T-helper 17 cell (primary cell): ENCODE measurements at places on chromosomes 11 and 22.

DNA sequence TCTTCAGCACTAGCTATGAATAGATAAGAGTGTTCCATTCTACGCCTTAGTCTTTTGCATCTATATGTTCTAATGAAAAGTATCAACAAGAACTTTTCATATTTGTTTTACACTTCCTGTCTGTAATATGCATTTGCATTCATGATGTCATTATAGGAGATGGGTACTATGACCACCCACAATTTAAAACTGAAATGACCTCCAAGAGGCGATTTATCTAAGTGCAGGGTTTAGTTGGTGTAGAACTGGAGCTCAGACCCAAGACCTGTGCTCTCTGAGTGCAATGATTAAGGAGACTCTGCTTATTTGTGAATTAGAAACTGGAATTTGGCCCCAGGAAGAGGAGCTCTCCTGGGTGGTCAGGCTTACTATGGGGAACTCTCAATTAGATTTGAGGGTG, 289.1 kb downstream of the ETS1 start:
- no peak for DNase-seq
- H3K27ac ChIP-seq, result peak overlapping the region; percentile 96
- peak overlapping the region; percentile 57 for H3K4me3 ChIP-seq

- H3K4me3 ChIP-seq, result no peak overlapping the region
- H3K4me1 ChIP-seq, result no peaks in the 10 kb centered on the region
- DNase-seq, result no peak
- no peaks in the 10 kb centered on the region for H3K36me3 ChIP-seq
Observed at GRCh38 chr11:92822410-92822809, 147.0 kb upstream of the MTNR1B start.

DNA sequence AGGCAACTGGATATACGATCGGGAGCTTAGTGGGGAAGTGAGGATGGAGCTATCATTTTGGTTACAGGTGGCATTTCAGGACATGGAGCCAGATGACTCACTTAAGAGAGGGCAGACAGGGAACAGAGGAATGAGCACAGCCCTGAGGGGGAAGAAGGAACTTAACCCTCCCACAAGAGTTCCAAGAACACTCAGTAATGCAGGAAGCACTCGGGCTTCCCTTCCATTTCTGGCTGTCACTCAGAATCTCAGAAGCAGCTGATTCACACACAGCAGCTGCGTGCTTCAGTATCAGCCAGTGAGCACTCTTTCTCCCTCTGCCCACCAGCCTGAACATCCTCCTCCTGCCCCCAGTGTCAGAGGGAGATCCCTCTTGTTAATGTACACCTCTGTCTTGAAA, 34.8 kb downstream of the EFCAB6 start:
- no peaks in the 10 kb centered on the region for H3K4me1 ChIP-seq
- no peak overlapping the region for H3K27ac ChIP-seq
- H3K4me3 ChIP-seq, result no peak overlapping the region
- H3K27me3 ChIP-seq, result peaks cover 28% of the 10 kb centered on the region
- H3K36me3 ChIP-seq, result peaks cover 3% of the 10 kb centered on the region
- DNase-seq, result no peak

- H3K4me3 ChIP-seq, result no peak overlapping the region
- H3K27ac ChIP-seq, result no peak overlapping the region
- H3K27me3 ChIP-seq, result peaks cover 72% of the 10 kb centered on the region
- H3K36me3 ChIP-seq, result no peaks in the 10 kb centered on the region
Observed at GRCh38 chr11:46912526-46913150, 5.7 kb downstream of the LRP4 start.

DNA sequence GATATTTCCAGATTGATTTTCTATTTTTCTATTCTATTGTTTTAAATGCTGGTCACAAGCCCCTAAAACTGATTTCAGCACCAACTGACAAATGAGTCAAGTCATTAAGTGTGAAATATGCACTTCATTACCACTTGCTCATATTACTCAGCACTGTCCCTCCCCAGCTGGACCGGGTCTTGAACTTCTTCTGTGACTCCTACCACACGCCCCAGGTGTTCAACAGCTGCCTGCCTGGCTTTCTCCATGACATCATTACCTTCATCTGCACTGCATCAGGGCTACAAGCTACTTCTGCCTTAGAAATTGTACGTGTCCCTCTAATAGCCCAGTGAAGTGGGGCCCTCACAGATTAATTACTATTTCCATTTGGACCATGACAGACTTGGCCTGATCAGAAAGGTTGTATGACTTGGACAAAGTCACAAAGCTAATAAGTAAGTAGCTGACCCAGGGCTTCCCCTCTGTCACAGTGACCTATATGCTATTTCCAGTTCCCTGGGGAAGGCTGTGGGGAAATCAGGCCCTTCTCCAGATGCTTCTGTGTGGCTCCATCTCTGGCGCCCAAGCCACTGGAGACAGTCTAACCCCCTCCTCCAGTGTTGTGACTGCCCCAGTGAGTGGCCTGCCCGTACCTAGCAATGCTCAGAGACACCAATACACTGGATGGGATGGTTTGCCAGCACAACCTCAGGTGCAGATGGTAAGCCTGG, 18.1 kb downstream of the TBC1D10A start:
- peak overlapping the region; percentile 86 for H3K4me3 ChIP-seq
- DNase-seq, result no peak
- H3K27me3 ChIP-seq, result no peaks in the 10 kb centered on the region
- peaks cover 86% of the 10 kb centered on the region for H3K4me1 ChIP-seq
- H3K36me3 ChIP-seq, result peaks cover 4% of the 10 kb centered on the region

GRCh38 chr11:123137431-123138224, 57.4 kb downstream of the CLMP start:
- no peak overlapping the region for H3K4me3 ChIP-seq
- H3K4me1 ChIP-seq, result peaks cover 2% of the 10 kb centered on the region
- no peak for DNase-seq
- no peaks in the 10 kb centered on the region for H3K36me3 ChIP-seq
- H3K27me3 ChIP-seq, result peaks cover 6% of the 10 kb centered on the region
- H3K27ac ChIP-seq, result no peak overlapping the region

- H3K27me3 ChIP-seq, result peaks cover 57% of the 10 kb centered on the region
- peaks cover 16% of the 10 kb centered on the region for H3K4me1 ChIP-seq
- no peak for DNase-seq
Observed at GRCh38 chr11:113574586-113574985, 99.4 kb upstream of the DRD2 start.

GRCh38 chr11:65718964-65719492, 1.6 kb downstream of the RNASEH2C start:
- no peaks in the 10 kb centered on the region for H3K27me3 ChIP-seq
- peak overlapping the region; percentile 78 for H3K27ac ChIP-seq
- peaks cover 29% of the 10 kb centered on the region for H3K4me1 ChIP-seq
- peaks cover 8% of the 10 kb centered on the region for H3K36me3 ChIP-seq

DNA sequence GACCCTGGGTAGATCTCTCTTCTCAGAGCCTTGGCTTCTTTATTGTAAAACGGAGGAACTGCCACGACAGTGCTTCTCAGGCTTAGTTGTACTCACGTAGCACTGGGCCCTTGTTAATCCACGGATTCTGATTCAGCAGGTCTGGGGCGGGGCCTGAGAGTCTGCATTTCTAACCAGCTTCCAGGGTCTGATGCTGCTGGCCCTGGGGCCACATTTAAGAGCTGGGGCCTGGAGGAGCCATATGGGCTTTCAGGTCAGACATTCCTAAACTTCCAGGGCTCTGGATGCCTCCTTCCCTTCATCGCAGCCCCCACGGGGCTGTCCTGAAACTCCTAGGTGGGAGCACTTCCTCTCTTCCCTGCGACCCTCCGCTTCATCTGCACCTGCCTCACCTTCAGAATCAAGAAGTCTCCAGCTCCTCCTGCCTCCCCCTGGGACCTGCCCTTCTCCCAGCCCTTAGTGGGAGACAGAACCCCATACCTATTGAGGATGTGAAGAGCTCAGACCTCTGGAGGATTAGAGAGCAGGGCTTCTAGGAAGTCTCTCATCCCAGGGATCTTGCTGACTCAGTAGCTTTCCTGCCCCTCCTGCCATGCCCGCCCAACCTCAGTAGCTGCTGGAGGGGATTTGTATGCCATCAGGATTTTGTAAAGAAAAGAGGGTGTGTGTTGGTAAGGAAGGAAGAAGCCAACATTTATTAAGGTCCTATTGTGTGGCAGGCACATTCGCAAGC, 92.5 kb downstream of the LRRC32 start:
- H3K27ac ChIP-seq, result no peak overlapping the region
- DNase-seq, result no peak
- H3K36me3 ChIP-seq, result no peaks in the 10 kb centered on the region
- peaks cover 3% of the 10 kb centered on the region for H3K4me1 ChIP-seq
- peaks cover 11% of the 10 kb centered on the region for H3K27me3 ChIP-seq

- H3K27me3 ChIP-seq, result peaks cover 11% of the 10 kb centered on the region
- H3K4me3 ChIP-seq, result no peak overlapping the region
- H3K4me1 ChIP-seq, result peaks cover 13% of the 10 kb centered on the region
Observed at GRCh38 chr22:22854466-22854865, 33.1 kb upstream of the IGLL5 start.

GRCh38 chr11:35815556-35816315, 128.1 kb upstream of the LDLRAD3 start:
- peaks cover 2% of the 10 kb centered on the region for H3K4me1 ChIP-seq
- peaks cover 4% of the 10 kb centered on the region for H3K36me3 ChIP-seq
- no peaks in the 10 kb centered on the region for H3K27me3 ChIP-seq
- H3K4me3 ChIP-seq, result no peak overlapping the region
- no peak for DNase-seq
- no peak overlapping the region for H3K27ac ChIP-seq

- H3K4me1 ChIP-seq, result peaks cover 20% of the 10 kb centered on the region
- DNase-seq, result no peak
- H3K4me3 ChIP-seq, result no peak overlapping the region
- H3K27ac ChIP-seq, result no peak overlapping the region
- H3K36me3 ChIP-seq, result peaks cover 9% of the 10 kb centered on the region
Observed at GRCh38 chr22:40567106-40567505, 69.4 kb downstream of the MRTFA start.

- peak overlapping the region; percentile 83 for H3K27ac ChIP-seq
- H3K36me3 ChIP-seq, result peaks cover 3% of the 10 kb centered on the region
- DNase-seq, result no peak
- H3K27me3 ChIP-seq, result no peaks in the 10 kb centered on the region
Observed at GRCh38 chr11:130874955-130875531, 41.2 kb downstream of the SNX19 start.

- H3K4me1 ChIP-seq, result peaks cover 61% of the 10 kb centered on the region
- peaks cover 2% of the 10 kb centered on the region for H3K36me3 ChIP-seq
- DNase-seq, result peak; percentile 64
- no peaks in the 10 kb centered on the region for H3K27me3 ChIP-seq
- peak overlapping the region; percentile 99 for H3K27ac ChIP-seq
Observed at GRCh38 chr11:128342511-128343134, 244.7 kb downstream of the ETS1 start.

- peak overlapping the region; percentile 100 for H3K27ac ChIP-seq
- peaks cover 37% of the 10 kb centered on the region for H3K36me3 ChIP-seq
- no peaks in the 10 kb centered on the region for H3K27me3 ChIP-seq
- no peak for DNase-seq
- peaks cover 85% of the 10 kb centered on the region for H3K4me1 ChIP-seq
- H3K4me3 ChIP-seq, result peak overlapping the region; percentile 97
Observed at GRCh38 chr11:128512474-128512996, 74.8 kb downstream of the ETS1 start.

DNA sequence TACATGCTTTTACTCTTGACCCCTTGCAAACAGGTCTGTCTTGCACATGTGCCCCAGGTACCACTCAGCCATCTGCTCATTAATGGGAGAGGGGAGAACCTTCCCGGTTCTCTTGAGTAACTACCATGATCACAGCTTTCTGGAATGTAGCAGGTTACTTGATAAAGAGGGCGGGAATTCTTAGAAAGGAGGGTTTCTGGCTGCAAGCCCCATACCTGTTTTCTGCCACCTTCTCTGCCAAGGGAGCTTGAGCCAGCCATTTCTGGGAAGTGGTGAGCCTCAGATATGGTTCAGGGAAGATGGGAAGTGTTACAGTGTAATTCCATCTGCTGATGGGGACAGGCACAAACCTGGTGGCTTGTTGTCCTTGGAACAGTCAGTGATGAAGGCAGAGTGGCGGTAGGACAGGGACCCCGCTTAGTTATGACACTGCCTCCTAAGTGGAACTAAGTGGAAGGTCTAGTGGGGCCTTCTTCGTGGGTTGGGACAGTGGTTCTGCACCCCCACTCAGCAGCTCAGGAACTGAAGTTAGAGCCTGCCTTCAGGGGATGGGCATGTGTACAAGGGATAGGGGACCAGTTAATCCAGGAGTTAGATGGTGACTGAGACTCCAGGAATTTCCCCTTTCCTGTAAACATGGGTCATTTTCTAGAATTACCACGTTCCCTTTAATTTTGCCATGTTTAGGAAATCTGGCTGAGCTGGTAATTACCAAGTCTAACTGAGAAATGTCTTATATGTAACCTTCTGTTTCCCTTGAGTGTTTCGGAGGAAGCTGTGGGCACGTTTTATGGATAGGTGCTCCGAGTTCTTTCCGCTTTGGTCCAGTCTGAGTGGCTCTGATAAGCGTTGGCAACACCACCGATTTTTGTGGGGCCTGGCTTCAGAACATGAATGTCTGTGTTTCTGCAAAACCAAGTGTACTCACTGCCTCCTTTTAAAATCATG, 35.3 kb downstream of the BCR start:
- H3K36me3 ChIP-seq, result no peaks in the 10 kb centered on the region
- H3K4me1 ChIP-seq, result peaks cover 74% of the 10 kb centered on the region
- H3K4me3 ChIP-seq, result peak overlapping the region; percentile 80
- peak overlapping the region; percentile 93 for H3K27ac ChIP-seq
- no peaks in the 10 kb centered on the region for H3K27me3 ChIP-seq
- no peak for DNase-seq

DNA sequence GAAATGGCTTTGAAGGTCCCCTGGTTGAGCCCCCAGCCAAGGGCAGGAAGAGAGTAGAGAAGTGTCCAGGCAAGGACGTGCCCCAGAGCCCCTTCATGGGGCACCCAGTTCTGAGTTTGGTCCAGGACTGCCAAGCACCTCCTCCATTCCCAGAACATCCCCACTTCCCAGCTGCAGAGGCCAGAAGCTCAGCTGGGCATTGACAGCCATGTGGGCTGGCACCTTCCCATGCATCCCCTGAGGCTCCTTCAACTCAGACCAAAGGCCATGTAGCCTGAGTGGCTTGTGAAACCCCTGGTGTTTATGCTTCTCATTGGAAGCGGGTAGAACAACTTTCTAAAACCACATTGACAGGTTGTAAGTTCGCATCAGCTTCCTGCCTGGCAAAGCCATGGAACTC, 789.6 kb downstream of the TBC1D22A start:
- no peak overlapping the region for H3K4me3 ChIP-seq
- DNase-seq, result no peak
- no peaks in the 10 kb centered on the region for H3K36me3 ChIP-seq
- peaks cover 27% of the 10 kb centered on the region for H3K27me3 ChIP-seq

DNA sequence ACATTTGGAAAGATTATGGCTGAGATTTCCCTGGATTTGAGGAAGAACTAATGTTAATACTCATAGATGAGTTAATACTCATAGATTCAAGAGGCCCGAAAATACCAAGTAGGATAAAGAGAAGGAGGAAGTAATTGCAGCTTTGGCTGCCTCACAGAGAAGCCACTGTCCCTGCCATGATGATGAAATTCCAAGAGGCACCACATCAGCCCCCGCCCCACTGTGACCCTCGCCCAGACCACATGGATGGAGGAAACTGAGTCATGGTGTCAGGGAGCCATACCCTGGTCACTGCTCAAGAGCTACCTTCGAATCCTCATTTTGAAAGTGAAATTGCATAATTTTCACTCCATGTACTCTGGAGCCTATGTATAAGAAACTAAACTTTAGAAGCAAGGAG, 92.9 kb upstream of the SLC22A12 start:
- no peaks in the 10 kb centered on the region for H3K36me3 ChIP-seq
- DNase-seq, result no peak
- H3K4me3 ChIP-seq, result no peak overlapping the region
- peaks cover 31% of the 10 kb centered on the region for H3K27me3 ChIP-seq
- H3K27ac ChIP-seq, result no peak overlapping the region
- H3K4me1 ChIP-seq, result peaks cover 4% of the 10 kb centered on the region
